ENCODE measurements at places on chromosomes 4 and X.

- DNase-seq: no peak
Observed at GRCh38 chr4:184387351-184387750, 87.0 kb downstream of the IRF2 start.

- DNase-seq: peak; percentile 95
Observed at GRCh38 chr4:150280081-150280895, 202.0 kb downstream of the DCLK2 start.

GRCh38 chr4:25058796-25059195 lies 28.1 kb upstream of the LGI2 start:
- no peak for DNase-seq

DNA sequence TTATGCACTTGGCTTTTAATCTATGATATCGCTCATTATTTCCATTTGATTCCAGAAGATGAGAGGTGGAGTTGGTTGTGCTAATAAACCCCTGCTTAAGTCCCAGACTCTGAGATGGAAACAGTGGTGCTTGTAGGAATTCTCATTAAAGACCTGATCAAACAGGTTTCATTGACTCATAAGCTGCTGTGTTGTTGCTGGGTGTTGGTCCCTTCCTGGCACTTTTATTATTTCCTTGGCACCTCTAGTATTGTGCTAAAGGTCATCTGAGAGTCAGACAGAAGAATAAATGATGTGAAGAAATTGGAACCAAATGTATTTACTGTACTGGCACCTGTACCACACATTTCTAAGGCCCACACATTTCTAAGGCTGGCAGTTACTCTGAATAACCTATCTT lies 544.7 kb upstream of the NR3C2 start:
- DNase-seq: no peak

- DNase-seq: peak; percentile 1
Observed at GRCh38 chr4:141497627-141498026, 138.8 kb upstream of the IL15 start.

DNA sequence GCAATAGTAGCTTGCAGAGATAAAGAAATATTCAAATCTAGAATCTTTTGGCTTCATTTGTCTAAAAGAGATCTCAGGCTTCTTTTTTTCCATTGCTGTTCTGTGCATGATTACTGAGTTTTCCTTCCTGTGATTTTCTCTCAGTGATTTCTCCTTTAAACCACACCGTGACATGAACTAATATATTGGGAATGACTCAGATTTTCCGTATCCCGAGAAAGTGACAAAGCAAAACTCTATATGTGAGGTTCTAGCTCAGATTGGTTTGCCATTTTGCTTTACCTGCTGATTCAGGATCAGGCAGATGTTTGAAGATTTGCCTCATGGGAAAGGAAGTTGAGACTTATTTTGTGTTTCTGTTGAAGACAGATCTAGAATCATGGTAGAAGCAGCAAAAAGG lies 59.4 kb downstream of the MTHFD2L start:
- peak; percentile 85 for DNase-seq

DNA sequence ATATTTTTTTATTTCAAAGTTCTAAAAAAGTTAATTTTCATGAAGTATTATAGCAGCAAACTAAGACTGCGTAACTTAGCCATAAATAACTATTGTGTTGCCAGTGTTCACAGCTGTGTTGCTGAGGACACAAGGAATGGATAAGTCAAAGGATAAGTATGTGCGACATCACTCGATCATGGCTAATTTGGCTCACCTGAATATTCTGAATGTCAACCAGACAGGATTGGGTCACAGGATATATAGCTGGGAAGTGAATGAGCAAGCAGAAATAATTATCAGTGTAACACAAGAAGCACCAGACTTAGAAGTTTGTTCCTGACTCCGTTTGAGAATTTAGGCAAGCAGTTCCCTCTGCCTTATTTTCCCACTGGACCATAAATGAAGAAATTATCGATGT lies 33.9 kb downstream of the PRDM8 start:
- no peak for DNase-seq

Data from M059J (cell line).